ENCODE measurements at places on chromosomes 5 and 9.

- peak; percentile 93 for DNase-seq
Observed at GRCh38 chr5:176653401-176654385, 6.4 kb downstream of the TSPAN17 start.

DNA sequence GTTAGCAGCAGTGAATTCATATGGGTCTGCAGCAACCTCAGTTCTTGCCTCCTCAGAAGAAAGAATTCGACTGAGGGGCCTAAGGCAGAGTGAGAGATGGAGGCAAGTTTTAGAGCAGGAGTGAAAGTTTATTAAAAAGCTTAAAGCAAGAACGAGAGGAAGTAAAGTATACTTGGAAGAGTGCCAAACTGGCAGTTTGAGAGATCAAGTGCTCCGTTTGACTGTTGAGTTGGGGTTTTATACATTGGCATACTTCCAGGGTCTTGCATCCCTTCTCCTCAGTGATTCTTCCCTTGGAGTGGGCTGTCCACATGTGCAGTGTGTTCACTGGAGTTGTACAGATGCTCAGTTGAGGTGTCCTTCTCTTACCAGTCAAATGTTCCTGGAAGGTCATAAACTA lies 203.6 kb downstream of the SPATA31D1 start:
- DNase-seq = no peak

DNA sequence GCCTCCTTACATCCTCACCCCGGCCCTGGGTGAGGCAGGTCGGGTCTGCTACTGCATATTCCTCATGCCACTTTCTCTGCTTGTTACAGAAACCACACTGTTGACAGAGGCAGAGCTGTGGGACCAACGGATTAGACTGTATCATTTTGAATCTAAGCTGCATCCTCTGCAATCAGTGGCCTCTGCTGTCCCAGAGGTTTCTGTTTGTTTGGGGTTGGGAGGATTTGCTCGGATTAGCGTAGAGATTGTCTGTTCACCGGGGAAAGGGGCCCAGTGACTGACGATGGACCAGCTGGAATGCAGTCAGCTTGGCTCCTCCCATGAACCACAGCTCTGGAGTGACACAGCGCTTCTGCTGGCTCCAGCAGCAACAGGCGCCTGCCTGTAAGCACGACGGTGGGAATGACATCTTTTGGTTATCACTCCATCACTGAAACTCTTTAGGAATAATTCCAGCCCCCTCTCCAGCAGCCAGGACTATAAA lies 37.3 kb upstream of the ADRA1B start:
- no peak for DNase-seq

- DNase-seq = peak; percentile 67
Observed at GRCh38 chr9:35954942-35955546, 2.9 kb downstream of the OR2S2 start.

DNA sequence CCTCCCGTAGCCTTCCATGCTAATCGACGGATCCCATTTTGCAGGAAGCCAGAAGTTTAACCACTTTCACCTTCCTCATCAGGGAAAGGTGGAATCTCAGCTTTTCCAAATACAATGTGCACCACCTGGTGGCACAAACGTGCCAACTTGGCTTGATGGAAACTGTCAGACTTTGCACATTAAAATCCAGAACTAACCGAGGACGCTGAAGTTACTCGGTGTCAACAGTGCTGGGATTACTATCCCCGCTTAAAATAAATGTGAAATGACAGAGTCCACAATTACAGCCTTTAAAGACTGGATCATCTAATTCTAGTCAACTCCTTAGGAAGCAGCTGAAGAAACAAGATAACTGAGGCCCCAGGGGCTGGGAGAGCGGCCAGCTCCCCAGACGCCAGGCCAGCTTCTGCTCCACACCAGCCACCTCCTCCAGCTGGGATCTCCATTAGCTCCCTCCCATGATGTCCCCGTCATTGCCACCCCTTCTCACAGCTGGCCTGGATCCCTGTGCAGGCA lies 50.1 kb upstream of the RETREG1 start:
- DNase-seq = peak; percentile 51

- no peak for DNase-seq
Observed at GRCh38 chr5:159242656-159243055, 20.4 kb upstream of the UBLCP1 start.

- no peak for DNase-seq
Observed at GRCh38 chr5:14890846-14891245, 19.3 kb upstream of the ANKH start.

GRCh38 chr5:41517909-41518308 lies 7.5 kb upstream of the PLCXD3 start:
- DNase-seq = no peak

- DNase-seq = peak; percentile 2
Observed at GRCh38 chr9:19629488-19629887, 159.3 kb downstream of the SLC24A2 start.

DNA sequence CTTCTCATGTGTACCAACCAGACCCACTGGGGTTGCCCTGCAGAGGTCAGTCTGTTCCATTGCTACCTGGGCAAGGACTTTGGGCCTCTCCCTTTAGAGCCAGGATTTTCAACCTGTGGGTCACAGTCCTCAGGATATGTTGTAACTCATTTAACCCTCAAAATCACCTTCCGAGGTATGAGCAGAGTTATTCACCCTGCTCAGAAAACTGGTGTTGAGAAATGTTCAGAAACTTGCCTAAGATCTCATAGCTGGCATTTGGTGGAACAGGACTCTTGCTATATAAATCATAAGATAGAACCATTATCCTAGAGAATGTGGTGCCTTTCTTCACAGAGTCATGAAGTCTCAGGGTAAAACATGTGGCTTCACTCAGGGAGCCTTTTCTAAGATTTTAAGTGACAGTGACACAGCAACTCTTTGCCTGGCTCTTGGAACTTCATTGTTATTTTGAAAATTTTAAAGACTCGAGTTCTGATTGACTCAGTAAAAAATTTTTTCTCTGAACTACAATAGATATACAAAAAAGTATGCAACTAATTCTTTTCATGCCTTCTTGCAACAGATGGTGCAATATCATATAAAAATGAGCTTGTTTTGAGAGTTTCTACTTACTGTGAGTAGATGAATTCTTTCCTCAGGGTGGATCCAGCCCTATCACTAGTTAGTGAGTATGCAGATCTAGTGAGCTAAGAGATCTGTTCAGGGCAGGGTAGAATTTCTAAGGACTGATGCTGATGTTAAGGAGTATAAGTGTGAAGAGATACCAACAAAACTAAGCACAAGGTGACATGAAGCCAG lies 29.5 kb downstream of the CAST start:
- DNase-seq = no peak

GRCh38 chr9:34957492-34958410 lies at the start of gene PHF24:
TSS of gene PHF24 (plus strand) at chr9:34958285. CDS start at chr9:34971299, 13,014 bp downstream.
- peak; percentile 32 for DNase-seq

- DNase-seq = no peak
Observed at GRCh38 chr9:97487107-97487506, 14.4 kb upstream of the TMOD1 start.

DNA sequence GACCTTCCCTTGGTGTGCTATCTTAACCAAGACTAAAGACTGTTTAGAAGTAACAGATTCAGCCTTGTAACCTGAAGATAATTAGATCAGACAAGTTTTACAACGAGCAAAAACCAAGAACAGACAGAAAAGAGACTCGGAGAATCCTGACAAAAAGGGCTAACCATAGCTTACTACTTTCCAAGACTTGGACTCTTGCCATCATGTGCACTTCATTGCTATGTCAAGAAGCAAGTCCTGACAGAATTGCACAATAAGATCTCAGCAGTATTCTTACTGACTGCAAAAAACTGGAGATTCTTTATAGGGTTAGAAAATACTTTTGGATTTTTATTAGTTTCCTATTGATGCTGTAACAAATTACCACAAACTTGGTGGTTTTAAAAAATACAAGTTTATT lies 1539.0 kb upstream of the NUDT12 start:
- DNase-seq = no peak

DNA sequence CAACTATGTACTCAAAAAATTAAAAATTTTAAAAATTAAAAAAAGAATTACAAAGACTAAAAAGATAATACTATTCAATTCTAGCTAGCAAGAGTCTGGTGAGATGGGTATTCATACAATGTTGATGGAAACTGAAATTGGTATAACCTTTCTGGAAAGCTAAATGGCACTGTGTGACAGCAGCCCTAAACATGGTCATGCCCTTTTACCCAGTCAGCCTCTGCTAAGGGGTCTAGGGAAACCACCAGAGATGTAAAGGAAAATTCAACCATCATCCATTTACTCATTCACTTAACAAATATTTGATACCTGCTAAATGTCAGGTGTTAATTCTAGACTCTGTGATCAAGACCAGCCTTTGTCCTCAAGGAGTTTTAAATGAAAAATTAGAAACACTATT lies 29.3 kb downstream of the IL31RA start:
- DNase-seq = peak; percentile 24

DNA sequence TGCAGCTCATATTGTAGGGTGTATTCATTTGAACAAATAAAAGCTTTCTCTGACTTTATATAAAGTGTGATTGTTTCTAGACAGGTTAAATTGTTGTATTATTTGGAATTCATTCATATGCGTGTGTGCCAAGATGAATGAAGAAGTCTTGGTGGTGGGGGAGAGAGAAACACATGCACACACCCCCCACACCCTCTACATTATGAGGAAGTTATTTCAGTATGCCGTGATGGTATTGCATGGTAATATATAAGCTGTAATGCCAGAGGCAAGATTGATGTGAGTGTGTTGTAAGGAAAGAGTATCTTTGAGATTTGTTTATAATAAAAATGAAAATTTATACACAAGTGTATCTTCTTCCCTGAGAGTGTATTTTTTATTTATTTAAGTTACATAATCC lies 71.0 kb downstream of the IPO11 start:
- no peak for DNase-seq

DNA sequence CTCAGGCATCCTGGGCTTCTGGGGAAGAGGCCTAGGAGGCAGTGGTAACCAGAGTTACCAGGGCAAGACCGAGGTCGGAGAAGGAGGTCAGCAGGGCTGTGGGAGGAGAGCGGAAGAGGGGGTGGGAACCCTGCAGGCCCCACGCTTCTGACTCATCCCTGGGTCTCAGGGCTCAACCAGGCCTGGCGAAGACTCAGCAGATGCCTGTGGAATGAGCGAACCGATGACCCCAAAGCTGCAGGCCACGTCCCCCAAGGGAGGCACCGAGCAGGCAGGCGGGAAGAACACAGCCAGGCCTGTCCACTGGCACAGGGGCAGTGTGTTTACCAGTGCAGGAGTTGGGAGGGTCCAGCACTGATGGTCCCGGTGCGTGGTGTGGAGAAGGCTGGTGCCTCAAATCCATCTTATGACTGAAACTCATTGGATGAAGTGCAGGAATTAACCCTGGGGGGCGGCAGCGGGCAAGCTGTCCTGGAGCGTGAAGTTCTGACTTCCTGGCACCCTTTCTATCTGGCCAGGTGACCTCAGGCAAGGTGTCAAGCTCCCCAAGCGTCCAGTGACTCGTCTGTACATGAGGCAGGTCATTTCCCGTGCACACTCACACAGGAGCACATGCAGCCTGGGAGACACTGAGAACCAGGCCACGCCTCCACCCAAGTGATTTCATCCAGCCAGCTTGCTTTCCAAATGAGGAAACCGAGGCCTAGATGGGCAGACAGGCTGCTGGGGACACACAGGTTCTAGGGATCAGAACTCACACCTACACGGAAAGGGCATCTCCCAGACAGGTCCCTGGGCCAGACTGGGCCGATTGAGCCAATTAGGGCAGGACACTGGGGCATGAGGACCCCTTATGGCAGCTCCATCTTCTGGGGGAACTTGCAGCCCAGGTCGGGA lies 69.1 kb downstream of the ADAMTS2 start:
- DNase-seq = no peak

DNA sequence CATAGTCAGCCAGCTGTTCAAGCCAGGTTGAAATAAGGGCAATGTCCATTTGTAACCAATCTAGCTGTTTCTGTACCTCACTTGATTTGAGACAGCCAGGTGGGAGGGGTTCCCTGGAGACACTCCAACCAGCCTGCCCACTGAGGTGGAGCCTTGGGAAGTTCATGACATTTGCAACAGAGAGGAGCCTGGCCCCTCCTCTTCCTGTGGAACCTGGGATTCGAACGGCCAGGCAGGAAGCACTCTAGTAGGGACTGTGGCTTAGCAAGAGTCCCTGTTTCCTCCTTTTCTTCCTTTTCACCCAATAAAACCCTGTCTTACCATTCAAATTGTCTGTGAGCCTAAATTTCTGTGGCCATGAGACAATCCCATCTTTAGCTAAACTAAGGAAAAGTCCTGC lies 312.3 kb upstream of the NMUR2 start:
- DNase-seq = no peak

GRCh38 chr5:67432606-67433005 lies 236.0 kb upstream of the CD180 start:
- DNase-seq = no peak

GRCh38 chr5:69450116-69450515 lies 35.2 kb downstream of the MARVELD2 start:
- DNase-seq = no peak

GRCh38 chr9:127167560-127168326 lies 45.3 kb upstream of the ANGPTL2 start:
- DNase-seq = no peak

DNA sequence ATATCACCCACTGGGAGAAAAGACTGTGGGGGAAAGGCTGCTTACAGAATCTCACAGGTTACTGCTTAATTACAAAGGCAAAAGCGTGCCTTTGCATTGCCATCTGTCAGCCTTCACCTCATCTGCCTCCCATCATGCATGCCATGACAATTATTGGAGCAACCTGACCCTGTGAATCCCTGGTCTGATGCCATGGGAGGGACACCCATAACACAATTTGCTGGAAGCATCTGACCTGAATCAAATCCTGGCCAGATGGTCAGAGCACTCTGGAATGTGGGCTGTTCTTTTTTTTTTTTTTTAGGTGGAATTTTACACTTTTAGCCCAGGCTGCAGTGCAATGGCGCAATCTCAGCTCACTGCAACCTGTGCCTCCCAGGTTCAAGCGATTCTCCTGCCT lies 11.6 kb upstream of the RETREG1 start:
- no peak for DNase-seq

GRCh38 chr5:151132963-151133362 lies 24.6 kb downstream of the ANXA6 start:
- DNase-seq = no peak

DNA sequence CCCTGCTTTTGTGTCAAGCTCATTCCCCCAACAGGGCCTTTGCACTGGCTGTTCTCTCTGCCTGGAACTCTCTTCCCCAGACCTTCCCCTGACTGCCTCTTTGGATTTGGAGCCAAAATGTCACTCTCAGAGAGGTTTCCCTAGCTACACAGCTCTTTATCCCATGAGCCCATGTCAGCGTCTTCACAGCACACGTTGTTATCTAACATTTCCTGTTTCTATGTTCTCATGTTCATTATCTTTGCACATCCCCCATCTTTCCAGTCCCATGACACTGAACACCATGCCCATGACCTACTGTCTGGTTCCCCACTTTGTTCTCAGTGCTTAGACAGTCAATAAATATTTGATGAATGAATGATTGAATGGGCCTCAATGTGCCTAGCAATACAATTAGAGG lies 26.3 kb upstream of the ARSI start:
- DNase-seq = no peak
